ENCODE measurements at places on chromosomes 6 and 20.

- peak; percentile 68 for DNase-seq
These were observed 80.7 kb upstream of the CCN6 start for GRCh38 chr6:111973118-111973761.

GRCh38 chr6:1738558-1739081, 128.9 kb downstream of the FOXC1 start:
- no peak for DNase-seq

DNA sequence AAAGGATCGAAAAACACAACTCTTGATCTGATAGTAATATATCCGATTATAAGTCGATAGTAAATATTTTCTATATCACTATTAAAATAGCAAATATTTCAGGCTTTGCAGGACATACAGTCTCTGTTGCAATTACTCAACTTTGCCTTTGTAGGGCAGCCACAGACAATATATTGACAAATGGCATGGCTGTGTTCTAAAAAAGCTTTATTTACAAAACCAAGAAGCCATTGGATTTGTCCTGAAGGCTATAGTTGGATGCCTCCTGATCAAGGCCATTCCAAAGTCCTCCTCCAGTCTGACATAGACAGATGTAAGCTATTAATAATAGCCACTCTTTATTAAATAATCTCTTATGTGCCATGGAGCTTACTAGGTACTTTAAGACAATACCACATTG, 5.9 kb downstream of the OCSTAMP start:
- no peak for DNase-seq

DNA sequence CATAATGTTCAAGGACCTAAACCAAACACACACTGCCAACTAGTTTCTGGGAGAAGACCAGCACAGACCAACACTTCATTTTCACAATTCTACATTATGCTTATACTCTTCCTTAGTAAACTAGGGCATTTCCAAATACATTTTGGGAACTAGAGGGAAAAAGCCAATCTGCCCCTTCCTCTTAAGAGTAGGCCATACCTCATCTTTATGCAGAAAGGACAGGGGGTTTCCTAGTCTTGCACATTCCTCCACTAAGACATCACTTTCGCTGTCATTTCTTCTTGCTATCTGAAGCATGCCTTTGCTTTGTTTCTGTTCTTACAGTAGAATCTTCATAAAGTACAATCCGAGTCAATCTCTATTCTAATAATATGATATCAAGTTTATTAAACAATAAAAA, 105.7 kb downstream of the SMLR1 start:
- DNase-seq, result peak; percentile 50

- DNase-seq, result no peak
These were observed 38.9 kb downstream of the SMAP1 start for GRCh38 chr6:70706491-70707123.

DNA sequence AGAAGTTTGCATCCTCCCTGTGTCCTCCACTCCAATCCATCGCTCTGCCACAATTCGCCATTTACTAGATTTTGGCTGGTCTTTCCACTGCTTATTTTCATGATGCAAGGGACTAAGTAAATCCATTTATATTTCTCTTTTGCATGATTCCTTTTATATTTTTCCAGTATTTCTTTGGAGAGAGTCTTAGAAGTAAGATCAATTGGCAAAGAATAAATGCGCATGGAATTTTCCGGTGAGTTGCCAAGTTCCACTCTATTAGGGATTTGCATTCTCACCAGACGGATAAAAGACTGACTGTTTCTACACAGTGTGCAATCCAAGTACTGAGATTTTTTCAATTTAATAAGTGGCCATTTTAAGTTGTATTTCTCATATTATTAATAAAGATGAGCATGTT, 91.7 kb upstream of the PHACTR3 start:
- no peak for DNase-seq

DNA sequence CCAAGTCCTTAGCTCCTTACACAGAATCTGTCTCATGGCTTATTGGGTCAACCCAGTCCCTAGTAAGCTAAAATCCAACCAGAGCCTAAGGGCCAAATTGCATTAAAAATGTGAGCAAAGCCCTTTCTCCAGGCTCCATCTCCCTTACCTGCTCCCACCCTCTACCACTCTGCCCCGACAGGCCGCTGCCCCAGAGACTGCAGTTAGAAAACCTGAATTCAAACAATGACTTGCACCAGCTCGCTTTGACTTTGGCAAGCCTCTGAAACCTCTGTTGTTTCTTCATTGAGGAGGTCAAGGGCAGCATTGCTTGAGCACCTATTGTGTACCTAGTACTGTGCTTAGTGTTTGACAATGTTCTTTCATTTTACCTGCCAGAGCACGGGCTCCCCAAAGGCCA, 188.1 kb upstream of the PMEPA1 start:
- DNase-seq, result no peak

GRCh38 chr20:10565191-10565921, 108.4 kb downstream of the JAG1 start:
- peak; percentile 65 for DNase-seq

- peak; percentile 74 for DNase-seq
These were observed 724 bp downstream of the CDKN1A start for GRCh38 chr6:36679043-36679833.

DNA sequence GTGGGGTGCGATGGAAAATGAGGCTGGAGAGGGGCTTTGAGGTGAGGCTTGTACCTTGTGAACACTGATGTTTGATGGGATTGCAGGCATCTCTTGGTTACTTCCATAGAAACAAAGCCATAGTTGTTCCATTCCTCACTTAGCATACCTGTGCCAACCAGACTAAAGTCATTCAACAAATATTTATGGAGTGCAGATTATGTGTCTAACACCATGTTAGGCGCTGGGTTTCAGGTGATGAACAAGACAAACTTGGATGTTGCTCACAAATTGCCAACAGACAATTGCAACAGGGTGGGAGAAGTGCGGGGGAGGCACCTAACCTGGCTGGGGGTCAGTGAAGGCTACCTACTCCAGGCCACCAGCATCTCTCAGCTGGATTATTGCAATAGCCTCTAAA, 1.5 kb downstream of the TTPAL start:
- no peak for DNase-seq

DNA sequence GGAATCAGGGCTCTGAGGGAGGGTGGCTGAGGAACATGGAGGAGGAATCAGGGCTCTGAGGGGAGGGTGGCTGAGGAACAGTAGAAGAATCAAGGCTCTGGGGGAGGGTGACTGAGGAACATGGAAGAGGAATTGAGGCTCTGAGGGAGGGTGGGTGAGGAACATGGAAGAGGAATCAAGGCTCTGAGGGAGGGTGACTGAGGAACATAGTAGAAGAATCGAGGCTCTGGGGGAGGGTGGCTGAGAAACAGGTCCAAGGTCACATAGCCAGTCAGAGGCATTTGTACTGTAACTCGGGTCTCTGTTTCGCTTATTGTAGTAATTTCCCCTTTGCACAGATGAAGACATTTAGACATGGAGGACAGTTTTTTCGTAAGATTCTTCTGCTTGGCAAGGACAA, 164.8 kb downstream of the SOBP start:
- DNase-seq, result no peak

- peak; percentile 30 for DNase-seq
These were observed 97.8 kb downstream of the GMPR start for GRCh38 chr6:16336056-16336818.

DNA sequence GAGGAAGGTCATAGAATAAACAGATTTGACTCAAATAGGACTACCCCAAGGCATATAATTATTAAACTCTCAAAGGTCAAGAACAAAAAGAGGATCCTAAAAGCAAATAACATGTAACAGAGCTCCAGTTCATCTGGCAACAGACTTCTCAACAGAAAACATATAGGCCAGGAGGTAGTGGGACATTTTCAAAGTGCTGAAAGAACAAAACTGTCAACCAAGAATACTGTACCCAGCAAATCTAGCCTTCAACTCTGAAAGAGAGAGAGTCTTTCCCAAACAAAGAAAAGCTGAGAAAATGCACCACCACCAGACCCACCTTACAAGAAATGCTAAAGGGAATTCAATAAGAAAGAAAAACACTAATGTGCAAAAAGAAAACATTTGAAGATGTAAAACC, 11.9 kb downstream of the NQO2 start:
- DNase-seq, result peak; percentile 35

DNA sequence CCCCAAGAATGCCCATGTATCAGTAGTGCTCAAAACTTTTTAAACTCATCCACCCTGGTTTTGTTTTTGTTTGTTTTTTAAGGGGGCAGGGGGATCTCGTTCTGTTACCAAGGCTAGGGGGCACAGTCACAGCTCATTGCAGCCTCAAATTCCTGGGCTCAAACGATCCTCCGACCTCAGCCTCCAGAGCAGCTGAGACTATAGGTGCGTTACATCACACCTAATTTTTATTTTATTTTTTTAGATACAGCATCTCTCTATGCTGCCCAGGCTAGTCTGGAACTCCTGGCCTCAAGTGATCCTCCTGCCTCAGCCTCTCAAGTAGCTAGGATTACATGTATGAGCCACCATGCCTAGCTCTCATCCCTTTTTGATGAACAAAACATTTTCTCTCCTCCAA, 11.2 kb downstream of the PHIP start:
- no peak for DNase-seq

DNA sequence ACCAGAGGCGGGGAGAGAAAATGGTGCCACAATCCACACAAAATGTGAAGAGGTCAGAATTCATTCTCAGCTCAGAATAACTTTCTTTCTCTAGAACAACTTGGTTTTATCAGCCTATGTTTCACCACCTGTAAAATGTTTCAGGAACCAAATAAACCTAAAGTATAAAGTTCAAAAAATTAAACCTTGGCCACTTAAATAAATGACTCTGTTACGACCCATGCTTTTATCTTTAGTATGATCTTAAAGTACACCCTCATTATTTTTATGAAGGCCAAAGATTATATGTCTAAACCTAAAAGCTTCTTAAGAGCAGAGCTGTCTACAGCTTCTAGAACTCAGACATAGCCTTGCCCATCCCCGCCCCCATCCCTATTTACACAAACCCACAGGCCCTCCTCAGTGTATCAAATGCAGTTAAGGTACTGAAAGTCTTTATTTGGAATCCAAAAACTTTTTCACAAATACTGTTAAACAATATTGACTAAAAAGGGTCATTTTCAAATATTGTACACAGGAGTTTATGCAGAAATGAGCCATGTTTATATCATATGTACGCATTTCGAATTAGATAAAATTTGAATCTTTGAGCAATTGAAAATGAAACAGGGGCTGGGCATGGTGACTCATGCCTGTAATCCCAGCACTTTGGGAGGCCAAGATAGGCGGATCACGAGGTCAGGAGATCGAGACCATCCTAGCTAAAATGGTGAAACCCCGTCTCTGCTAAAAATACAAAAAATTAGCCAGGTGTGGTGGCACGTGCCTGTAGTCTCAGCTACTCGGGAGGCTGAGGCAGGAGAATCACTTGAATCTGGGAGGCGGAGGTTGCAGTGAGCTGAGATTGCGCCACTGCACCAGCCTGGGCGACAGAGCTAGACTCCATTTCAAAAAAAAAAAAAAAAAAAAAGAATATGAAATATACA, 5.7 kb upstream of the NHSL1 start:
- no peak for DNase-seq

DNA sequence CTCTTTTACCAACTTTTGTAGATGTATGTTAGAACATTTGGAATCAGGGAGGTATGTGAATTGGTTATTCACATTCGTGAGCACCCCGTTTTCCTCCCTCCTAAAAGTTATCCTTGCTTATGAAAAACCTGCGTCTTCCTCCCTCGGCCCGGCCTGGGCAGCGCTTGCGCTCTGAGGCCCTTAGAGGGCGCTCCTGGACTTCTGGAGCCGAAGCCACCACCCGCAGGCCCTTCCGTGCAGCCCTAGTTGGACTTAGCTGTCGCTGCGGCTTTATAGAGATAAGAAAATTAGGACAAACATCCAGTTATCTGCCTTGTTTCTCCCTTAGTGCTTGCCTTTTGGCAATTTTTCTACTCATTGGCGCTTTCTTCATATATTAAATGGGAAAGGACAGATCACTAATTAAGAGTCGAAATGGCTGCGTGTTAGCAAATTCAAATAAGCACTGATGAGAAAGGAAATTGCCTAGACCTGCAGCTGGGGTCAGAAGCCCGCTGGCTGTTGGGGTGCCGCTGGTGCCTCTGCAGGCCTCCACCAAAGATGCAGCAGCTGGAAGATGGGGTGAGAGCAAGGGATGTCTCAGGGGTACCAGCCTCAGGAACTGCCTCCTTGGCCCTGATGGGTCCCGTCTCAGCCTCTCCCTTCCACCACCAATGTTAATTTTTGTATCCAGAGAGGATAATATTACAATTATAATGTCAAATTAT, 5.2 kb downstream of the FNDC1 start:
- peak; percentile 76 for DNase-seq
